Kidney epithelial cell (primary cell): ENCODE measurements at places on chromosomes 2 and 18.

DNA sequence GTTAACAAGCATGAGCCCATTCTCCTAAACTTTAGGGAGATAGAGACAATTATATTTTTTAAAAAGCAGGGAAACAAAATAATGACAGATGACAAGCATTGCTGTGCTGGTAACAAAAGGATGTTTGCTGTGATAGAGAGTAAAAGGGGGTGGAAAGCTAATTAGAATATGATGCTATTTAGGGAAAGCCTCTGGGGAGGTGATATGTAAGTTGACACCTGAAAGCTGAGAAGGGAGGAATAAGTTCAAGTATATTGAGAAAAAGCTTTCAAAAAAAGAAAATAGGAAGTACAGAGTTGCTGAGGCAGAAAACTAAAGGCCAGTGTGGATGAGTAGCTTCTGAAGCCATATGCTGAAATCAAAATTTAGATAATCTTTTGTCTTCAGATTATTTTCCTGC is 565.2 kb upstream of the NRXN1 start:
- DNase-seq, result no peak

GRCh38 chr2:168639018-168639417 is 163.4 kb upstream of the NOSTRIN start:
- no peak for DNase-seq

GRCh38 chr2:44956843-44957242 is 15.3 kb downstream of the SIX3 start:
- no peak for DNase-seq

GRCh38 chr18:22283116-22283395 is 113.7 kb downstream of the GATA6 start:
- DNase-seq, result no peak
